ENCODE measurements at places on chromosomes 12 and 14.
A peak's percentile ranks its signal among the peaks of the same experiment; 100 is the strongest.

DNA sequence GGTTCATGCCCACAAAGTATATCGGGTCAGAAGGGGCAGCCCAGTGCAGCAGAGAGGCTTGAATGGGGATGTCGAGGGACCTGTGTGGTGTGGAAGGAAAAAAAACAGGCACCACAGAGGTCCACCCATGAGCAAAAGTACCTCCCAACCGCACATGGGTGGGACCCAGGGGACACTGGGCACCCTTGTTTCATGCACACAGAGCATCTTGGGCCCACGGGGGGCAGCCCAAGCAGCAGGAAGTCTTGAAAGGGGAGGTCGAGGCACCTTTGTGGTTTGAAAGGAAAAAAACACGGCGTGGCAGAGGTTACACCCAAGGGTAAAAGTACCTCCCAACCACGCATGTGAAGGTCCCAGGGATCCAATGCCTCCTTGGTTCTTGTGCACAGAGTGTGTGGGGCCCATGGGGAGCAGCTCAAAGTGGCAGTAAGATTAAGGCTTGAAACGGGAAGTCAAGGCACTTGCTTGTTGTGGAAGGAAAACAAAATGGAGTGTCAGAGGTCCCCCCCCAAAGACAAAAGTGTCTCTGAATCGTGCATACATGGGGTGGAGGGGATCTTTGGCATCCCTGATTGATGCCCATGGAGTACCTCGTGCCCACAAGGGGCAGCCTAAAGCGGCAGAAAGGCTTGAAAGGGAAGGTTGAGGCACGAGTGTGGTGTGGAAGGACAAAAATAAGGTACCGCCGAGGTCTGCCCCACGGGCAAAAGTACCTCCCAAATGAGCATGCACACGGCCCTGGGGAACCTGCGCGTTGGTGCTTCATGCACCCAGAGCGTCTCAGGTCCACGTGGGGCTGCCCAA is 575.5 kb downstream of the ALG10 start:
- no peak for DNase-seq

DNA sequence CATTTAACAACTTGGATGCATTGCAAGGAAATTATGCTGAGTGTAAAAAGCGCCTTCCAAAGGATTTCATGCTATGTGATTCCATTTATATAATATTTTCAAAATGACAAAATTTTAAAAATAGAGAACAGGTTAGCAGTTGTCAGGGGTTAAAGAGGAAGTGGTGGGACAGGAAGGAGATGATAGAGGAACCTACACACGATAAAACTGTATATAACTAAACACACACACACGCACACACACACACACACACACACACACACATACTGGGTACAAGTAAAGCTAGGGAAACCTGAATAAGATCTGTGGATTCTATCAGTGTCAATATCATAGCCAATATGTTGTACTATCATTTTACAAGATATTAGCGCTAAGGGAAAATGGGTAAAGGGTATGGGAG is 17.2 kb downstream of the TTC9 start:
- DNase-seq: peak; percentile 31

- no peak for DNase-seq
Observed at GRCh38 chr12:127650626-127651025, 616.3 kb upstream of the TMEM132C start.

GRCh38 chr12:124392271-124392666 is 97.4 kb downstream of the RFLNA start:
- no peak for DNase-seq

- DNase-seq: no peak
Observed at GRCh38 chr14:88987516-88987915, 163.1 kb downstream of the TTC8 start.

GRCh38 chr12:98227162-98227561 is 288.2 kb upstream of the TMPO start:
- no peak for DNase-seq

DNA sequence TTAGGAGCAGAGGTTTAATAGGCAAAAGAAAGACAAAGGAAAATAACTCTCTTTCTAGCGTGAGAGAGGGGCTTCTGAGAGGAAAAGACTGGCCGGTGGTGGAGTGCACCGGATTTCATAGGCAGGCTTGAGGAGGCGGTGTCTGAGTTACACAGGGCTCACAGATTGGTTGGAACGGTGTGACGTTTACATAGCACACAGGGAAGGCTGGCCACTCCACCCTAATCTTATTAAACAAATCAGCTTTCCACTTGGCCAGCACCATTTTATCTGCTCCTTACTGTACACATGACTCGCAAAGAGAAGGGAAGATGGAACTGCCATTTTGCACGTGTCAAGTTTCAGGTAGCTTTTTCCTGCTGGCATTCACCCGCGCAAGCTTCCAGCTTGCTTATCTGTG is 587.7 kb downstream of the RPL10L start:
- DNase-seq: no peak

DNA sequence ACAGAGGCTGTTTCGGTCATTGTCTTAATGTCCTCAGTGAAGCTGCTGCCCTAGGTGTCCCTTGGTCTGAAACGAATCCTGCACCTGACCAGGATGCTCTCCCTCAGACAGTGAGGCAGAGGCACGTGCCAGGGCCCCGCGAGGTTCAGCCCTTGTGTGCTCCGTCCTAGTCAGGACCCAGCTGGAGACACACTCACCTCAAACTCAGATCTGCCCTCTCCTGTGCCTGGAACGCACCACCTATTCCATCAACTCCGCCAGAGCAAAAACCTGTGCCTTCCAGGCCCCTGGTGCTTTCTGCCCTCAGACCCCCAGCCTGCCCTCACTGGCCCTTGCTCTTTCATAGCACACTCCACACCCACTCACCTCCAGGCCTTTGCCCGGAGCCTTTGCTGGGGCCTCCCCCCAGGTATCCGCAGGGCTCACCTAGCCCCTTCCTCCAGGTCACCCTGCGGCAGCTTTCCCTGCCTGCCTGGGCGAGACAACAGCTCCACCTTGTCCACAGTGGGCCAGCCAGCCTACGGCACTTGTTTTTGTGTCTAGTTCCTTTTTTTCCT is 150.6 kb downstream of the BCL11B start:
- no peak for DNase-seq

- DNase-seq: no peak
Observed at GRCh38 chr12:21815306-21816062, 41.0 kb upstream of the KCNJ8 start.

- peak; percentile 62 for DNase-seq
Observed at GRCh38 chr12:6345319-6346091, 3.6 kb upstream of the TNFRSF1A start.

DNA sequence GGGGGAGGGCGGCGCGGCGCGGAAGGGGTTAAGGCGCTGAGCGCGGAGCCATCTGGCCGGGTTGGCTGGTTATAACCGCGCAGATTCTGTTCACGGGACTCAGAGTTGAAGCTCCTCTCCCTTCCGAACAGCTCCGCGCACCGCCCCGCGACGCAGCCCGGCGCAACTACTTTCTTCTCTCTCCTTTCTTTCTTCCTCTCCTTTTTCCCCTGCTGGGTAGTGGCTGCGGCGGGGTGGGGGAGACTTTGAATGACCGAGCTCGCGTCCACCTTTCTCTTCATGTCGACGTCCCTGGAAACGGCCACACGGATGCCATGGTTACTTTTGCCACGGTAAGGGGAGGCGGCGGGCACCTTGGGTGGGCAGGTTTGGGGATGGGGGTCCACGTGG is at the start of gene NTF3:
Gene NTF3, plus strand, starts transcription at position 98 of the 390 bp plus-strand sequence. Its CDS starts 217 bp downstream, at position 315.
- no peak for DNase-seq

- DNase-seq: no peak
Observed at GRCh38 chr14:65424531-65424930, 12.0 kb downstream of the FUT8 start.

GRCh38 chr12:43730283-43730682 is 28.3 kb downstream of the PUS7L start:
- no peak for DNase-seq

DNA sequence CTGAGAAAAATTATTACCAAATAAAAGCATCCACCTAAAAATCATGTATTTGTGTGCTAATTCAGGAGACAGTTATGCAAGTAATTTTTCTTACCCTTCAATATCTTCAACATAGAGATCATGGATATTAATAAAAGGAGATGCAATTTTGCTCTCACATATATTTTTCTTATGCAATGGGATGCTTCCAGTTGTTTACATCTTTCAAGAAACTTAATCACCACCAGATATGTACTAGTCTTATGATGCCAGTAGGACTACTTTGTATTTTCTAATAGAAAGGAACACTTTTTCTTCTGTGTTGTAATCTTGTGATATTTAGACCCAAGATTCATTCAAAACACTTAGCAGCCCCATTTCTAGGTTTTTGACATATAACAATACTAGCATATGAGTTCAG is 107.6 kb downstream of the NAV3 start:
- no peak for DNase-seq

- DNase-seq: no peak
Observed at GRCh38 chr14:56390859-56391258, 188.7 kb upstream of the TMEM260 start.

- DNase-seq: peak; percentile 23
Observed at GRCh38 chr14:77303417-77304156, 17.1 kb downstream of the POMT2 start.

GRCh38 chr14:51401272-51401671 is 161.2 kb downstream of the TMX1 start:
- DNase-seq: no peak

DNA sequence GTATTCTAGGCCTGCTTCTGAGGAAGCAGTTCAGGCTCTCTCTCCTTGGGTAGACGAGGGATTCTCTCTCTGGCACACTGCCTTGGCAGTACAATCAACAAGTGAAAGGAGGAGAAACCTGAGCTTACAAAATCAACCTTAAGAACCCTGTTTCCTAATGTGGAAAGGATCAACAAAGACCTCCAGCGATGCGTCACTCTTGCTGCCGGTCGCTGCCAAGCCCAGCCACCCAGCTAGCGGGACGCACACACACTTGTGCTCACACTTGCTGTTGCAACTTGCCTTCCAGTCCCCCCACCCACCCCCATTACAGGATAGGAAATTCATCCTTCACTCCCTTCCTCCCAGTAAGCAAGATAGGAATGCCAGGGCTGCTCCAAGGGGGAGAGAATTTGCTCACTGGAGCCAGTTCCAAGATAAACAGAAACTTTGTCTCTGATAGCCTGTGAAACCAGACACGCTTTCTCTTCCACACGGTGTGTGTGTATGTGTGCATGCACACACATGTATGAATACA is 144.3 kb downstream of the BCL11B start:
- DNase-seq: no peak

GRCh38 chr14:41839661-41840060 is 233.0 kb downstream of the LRFN5 start:
- no peak for DNase-seq

DNA sequence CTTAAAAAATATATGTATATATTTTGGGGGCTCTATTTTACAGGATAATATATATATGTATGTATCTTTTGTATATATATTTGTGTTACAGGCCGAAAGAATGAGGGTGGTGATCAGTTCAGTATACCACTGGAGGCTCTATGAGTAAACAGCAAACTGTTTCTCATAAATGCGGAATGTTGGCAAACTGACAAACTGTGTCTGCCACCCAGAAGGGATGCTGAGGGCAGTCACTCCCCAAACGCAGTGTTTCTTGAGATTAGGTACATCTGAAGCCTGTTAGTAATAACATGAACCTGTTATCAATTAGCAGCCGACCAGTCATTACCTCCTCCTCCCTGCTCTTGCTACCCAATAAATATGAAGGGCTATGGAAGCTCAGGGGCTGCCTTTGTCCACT is 20.8 kb downstream of the TNFAIP2 start:
- DNase-seq: no peak

DNA sequence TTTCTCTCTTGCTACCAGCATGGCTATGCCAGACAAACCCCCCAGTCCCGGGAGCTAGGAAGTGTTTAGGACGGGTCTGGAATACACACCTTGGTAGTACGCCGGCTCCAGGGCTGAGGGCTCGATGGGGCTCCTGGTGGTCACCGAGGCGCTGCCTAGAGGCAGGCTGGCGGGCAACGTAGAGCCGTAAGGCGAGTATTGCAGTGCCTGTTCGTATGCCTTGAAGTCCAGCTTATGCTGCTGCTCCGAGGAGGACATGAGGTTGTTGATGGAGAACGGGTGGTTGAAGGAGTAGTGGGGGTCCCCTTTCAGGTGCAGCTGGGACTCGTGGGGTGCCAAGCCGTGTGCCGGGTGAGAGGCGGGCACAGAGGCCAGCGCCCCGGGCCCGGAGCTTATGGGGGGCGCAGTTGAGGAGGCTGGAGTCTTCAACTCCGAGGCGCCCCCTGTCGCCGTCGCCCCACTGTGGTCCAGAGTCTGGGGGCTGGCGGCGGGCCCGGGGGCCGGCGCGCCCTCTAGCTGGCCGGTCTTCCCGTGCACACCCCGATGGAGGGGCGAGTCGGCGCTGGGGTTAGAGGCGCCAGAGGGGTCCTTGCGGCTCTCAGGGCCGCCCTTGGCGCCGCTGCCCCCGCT is 3.6 kb downstream of the FOXA1 start:
- no peak for DNase-seq

- DNase-seq: no peak
Observed at GRCh38 chr12:110699591-110700445, 10.9 kb upstream of the HVCN1 start.

GRCh38 chr14:26913786-26914185 is 316.0 kb upstream of the NOVA1 start:
- no peak for DNase-seq

GRCh38 chr14:95233702-95234241 is 76.4 kb upstream of the DICER1 start:
- DNase-seq: no peak

DNA sequence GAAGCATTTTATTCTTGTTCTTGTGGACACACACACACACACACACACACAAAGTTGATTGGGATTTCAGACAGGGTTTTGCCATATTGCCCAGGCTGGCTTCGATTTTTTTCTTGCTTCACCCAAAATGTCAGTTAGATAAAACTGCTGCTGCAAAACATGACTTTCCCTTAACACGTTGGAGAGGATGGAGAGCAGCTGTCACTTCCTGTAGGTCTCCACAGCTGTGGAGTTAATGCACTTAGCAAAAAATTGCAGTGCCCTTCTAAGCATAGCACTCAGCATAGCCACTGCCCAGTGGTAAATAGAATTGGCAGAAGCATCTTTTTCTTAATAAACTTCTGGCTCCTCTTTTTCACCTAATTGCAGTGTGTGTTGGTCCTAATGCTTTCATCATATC is 54.5 kb downstream of the PDZRN4 start:
- no peak for DNase-seq

DNA sequence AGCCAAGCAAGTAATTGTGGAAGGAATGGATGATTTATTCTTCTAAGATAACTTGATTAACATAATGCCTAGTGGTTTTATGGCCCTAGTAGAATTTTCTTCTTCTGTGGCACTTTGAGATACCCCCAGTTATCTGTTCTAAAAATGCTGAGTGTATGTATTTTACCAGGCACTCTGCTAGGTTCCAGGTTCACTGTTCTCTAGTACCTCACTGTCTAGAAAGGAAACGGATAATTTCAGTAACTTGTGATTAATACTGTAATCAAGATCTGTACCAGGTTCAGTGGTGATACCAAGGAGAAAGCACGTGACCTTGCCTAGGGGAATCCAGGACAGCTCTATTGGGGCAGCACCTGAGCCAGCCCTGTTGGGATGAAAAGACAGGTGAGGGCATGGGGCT is 8.0 kb downstream of the ANO6 start:
- no peak for DNase-seq

GRCh38 chr12:62670986-62671720 is 204.5 kb downstream of the MON2 start:
- no peak for DNase-seq

- peak; percentile 72 for DNase-seq
Observed at GRCh38 chr14:89915114-89915878, 39.2 kb downstream of the EFCAB11 start.

Data from CD4-positive, alpha-beta T cell treated with Interleukin-15 for 4 hours (primary cell).